Activated CD4-positive, alpha-beta T cell treated with anti-CD3 and anti-CD28 coated beads, Interleukin-2, amount 50 U/mL, for 16 hours (primary cell): ENCODE measurements at places on chromosomes 6 and 20.
A peak's percentile ranks its signal among the peaks of the same experiment; 100 is the strongest.

DNA sequence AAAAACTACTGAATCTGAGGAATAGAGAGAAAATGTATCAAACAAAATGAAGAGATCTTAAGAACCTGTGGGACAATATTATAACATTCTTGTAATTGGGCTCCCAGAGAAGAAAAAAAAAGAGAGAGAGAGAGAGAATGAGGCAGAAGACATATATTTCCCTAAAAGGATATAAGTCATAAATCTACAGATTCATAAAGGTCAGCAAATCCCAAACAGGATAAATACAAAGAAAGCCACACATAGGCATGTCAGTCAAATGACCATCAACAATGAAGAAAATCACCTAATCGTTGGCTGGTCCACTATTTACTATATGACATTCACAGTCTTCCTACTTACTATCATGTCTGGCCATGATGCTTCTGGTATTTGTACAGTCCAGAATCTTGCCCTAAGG lies 190.3 kb downstream of the GMDS start:
- DNase-seq, result no peak

DNA sequence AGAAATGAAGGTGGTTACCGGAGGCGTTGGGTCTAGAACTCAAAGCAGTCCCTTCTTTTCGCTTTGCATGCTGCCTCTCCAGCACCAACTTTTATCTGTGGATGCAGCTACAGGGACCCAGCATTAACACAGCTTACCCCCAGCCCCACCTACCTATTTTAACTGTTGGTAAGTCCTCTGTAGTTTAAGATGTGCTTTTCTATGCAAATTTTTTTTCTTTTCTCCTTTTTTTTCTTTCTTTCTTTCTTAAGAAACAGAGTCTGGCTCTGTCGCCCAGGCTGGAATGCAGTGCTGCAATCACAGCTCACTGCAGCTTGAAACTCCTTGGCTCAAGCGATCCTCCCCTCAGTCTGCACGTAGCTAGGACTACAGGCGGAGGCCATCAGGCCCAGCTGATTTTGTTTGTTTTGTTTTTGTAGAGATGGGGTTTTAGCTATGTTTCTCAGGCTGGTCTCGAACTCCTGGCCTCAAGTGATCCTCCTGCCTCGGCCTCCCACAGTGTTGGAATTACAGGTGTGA lies 6.5 kb upstream of the USP45 start:
- DNase-seq, result no peak

GRCh38 chr6:64383277-64383676 lies 747.7 kb downstream of the PHF3 start:
- DNase-seq, result no peak

- peak; percentile 32 for DNase-seq
Measured at GRCh38 chr6:46419576-46420002, 71.7 kb downstream of the RCAN2 start.

- DNase-seq, result no peak
Measured at GRCh38 chr6:129619579-129620233, 90.3 kb downstream of the ARHGAP18 start.

DNA sequence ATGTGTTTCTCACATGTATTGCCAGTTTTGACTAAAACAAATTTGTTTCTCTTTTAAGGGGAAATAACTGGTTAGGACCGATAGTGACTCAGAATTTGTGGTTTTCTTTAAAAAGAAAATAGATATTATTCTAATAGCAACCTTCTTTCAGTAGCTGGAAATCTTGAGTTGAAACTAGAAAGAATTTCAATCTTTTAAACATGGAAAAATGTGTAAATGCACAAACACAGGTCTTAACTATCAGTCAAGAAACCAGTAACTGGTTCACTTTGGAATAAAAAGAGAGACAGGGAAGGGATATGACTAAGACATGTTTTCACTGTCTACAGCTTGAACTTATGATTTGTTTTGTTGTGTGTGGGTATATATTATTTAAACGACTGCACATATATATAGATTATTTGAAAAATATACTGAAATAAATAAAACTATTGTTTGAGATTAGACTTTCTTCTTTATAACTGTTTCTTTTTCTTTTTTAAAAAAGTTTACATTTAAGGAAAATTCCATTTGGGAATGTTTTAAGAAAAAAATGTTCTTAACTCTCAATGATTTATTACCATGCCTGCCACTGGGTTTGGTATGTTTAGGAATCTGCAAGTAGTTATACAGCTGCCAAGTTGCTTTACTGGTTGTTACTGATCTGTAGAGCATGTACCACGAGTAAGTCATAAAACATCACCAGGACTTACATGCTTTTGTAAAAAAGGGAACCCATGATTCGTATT lies 753.3 kb upstream of the MARCKS start:
- DNase-seq, result no peak

- DNase-seq, result no peak
Measured at GRCh38 chr20:51553897-51554486, 11.5 kb upstream of the NFATC2 start.

DNA sequence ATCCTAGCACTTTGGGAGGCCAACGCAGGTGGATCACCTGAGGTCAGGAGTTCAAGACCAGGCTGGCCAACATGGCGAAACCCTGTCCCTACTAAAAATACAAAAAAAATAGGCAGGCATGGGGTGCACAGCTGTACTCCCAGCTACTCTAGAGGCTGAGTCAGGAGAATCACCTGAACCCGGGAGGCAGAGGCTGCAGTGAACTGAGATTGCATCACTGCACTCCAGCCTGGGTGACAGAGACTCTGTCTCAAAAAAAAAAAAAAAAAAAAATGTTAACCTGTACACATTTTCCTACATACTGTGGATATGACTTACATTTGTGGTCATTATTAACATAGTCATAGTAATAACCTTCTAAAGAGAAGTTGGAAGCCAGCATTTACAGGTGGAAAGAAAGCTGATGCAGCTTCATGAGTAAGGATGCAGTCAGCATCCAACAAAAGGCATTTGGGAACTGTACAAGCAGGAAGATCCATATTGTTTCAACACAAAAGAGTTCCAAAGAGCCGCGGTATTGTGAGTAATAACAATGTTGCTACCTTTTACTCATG lies 186.2 kb downstream of the GPX5 start:
- no peak for DNase-seq

- DNase-seq, result no peak
Measured at GRCh38 chr6:108167449-108168089, 1.7 kb downstream of the NR2E1 start.

- DNase-seq, result no peak
Measured at GRCh38 chr6:122997541-122998150, 1.6 kb downstream of the CLVS2 start.

GRCh38 chr6:3379482-3380060 lies 77.3 kb downstream of the SLC22A23 start:
- no peak for DNase-seq

- DNase-seq, result no peak
Measured at GRCh38 chr6:8000636-8001035, 63.6 kb downstream of the BLOC1S5 start.

DNA sequence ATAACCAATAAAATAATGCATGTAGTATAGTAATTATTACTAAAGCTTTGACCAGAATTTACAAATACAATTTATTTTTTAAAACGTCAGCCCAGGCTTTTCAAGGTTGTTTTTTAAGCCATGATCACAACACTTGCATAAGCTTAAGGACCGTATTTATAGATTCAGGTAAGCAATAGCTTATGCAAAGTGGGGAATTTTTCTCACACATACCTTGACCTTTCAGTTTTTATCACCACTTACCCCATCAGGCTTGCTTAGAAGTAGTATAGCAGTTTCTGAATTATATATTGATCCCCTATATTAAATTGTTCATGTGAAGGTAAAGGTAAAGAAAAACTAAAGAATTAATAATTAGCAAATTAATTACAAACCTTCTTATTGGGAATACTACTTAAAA lies 232.3 kb upstream of the FKBP1C start:
- DNase-seq, result no peak

DNA sequence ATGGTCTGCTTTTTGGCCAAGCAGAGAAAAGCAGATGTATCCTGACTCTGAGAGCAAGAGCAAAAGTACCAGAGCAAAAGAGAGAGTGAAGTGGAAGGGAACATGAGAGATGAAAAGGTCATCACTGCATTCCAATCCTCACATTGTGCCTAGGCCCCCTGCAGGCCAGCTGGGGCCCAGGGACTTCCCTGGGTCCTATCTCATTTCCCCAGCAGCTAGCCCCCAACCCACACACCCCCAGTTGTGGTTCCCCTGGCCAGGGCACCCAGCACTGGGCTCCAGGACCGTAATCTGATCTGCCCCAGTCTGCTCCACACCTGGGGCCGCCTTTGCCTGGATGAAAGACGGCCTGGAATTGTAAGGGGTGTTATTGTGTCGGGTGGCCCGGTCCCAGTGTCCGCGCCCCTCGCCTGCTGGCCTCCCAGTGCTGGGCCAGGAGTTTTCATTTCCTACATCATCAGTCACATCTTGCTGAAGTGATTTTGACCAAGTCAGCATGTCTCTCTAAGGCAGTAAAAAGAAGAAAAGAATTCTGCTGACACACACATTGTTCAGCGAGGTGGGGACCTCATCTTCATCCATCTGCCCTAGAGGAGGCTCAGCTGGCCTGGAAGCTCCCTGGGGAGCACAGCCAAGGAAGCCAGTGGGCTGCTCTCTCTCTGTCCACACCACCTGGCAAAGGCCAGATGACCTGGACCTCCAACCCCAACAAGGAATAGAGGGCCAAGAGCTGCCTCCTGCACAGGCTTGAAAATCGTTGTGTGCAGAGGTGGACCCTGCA lies 4.0 kb upstream of the BMP7 start:
- DNase-seq, result no peak

GRCh38 chr6:15985379-15985959 lies 143.4 kb upstream of the MYLIP start:
- no peak for DNase-seq

DNA sequence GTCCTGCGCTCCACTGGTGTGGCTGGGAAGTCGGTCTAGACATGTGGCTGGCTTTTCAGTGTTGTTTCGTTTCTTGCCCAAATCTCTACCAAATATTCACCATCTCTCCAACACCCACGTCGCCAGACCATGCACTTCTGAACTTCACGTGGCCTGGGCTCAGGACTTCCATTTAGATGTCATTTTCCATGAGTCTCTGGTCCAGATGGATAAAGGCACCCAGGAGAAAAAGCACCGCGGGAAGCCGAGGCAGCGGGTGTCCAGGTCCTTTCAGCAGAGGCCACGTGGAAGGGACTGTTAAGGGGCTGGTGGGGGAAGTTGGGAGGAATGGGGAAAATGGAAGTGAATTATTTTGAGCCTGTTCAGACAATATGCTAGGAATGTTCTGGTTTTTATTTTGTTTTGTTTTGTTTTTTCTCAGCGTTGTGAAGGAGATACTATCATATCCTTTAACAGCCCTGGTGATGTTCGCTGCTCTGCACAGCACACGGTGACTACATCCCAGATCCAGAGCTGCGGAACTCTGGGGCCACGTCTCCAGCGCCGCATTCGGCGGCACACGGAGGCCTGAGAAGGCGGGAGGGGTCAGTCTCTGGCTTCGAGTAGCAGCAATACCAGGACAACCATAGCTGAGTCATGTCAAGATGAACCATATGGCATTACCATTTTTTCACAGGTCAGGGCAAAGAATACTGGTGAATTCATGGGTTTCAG lies 230.3 kb downstream of the THBS2 start:
- no peak for DNase-seq

DNA sequence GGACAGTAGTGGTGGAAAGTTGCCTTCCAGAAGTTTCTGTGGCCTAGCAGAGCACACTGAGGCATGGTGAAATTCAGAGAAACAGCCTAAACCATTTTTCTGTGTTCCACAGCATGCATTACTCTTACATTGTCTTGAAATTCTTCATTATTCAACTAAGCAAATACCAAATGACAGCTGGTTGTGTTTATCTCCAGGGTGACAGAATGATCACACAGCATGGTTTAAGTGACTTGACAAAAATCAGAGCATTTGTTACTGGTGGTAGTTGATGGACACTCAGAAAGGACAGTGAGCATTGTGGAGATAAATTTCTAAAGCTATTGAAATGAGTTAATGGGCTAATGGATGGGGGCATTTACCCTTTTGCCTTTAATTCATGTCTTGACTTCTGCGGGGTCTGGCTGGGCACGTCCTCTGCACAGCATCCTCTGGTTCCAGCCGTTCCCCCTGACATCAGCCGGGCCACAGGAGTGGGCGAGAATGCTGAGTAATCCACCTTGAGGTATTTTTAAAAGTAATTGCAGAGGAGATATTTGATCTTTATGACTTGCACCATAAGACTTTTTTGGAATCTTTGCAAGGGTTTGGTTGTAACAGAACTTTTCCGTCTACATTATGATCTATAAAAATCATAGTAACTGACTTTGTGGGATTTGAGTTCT lies 78.9 kb upstream of the SCP2D1 start:
- no peak for DNase-seq

DNA sequence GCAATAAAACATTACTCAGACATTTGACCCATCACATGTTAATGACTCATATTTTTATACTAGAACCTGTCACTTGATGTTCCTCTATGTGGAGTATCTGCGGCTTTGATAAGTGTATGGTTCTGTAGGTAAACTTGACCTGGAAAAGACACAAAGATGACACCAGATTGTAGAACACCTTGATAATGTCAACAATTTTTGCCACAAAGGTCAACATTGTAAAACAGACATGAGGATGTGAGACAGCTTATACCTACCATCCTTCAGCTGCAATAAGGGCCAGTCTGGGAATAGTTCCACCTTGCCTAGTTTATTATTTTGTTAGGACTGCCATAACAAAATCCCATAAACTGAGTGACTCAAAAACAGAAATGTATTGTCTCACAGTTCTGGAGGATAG lies 202.4 kb downstream of the LMBRD1 start:
- no peak for DNase-seq

- DNase-seq, result peak; percentile 82
Measured at GRCh38 chr6:27541212-27541932, 68.5 kb upstream of the ZNF184 start.

DNA sequence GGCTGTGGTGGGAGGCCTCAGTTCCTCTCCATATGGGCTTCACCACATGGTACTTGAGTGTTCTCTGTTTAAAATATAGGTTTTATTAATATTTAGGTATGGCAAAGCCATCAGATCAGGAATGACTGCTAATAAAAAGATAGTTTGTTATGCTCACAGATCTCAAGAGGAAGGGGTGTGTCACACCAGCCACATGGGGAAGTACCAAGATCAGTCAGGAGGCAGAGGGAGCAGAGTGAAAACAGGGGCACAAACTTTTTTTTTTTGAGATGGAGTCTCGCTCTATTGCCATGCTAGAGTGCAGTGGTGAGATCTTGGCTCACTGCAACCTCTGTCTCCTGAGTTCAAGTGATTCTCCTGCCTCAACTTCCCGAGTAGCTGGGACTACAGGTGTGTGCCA lies 92.1 kb upstream of the GCM1 start:
- no peak for DNase-seq

DNA sequence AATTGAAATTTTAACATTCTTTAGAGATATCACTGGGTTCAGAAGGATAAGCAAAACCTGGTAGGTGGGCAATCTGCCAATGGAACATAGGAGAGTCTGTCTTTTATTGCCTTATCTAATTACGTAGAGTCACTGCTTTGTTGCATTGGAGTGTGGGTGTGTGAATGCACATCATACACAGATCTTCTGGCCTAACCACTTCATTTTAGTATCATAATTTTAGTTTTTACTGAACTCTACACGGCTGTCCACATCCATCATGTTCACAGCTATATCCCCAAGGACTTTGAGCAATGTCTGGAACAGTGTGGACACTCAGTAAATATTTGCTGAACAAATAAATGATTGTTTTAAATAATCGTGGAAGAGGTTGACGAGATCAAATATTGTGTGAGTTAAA lies 104.6 kb upstream of the AKIRIN2 start:
- no peak for DNase-seq

GRCh38 chr6:4212588-4212987 lies 77.2 kb upstream of the ECI2 start:
- DNase-seq, result no peak
